PC-3 (cell line): ENCODE measurements at places on chromosomes 16 and 17. TPM values are rescaled to one million over a fixed set of nuclear protein-coding genes. Genes with fewer than 3 reads are reported as not detected.

KDM8 gene
- 5.0 and 7.8 TPM in 2 replicates for total RNA-seq

TAC4 gene
- total RNA-seq = not detected in 2 replicates

NR1D1 gene
- 7.1 and 9.2 TPM in 2 replicates for total RNA-seq

NTN3 gene
- not detected in 2 replicates for total RNA-seq

CD300A gene
- not detected in 2 replicates for total RNA-seq

LGALS9B gene
- not detected in 2 replicates for total RNA-seq

FBXO47 gene
- total RNA-seq = not detected in 2 replicates

GPT2 gene
- total RNA-seq = 19.4 and 22.0 TPM in 2 replicates

MYH2 gene
- total RNA-seq = not detected in 2 replicates

SOX8 gene
- 0.47 and 0.92 TPM in 2 replicates for total RNA-seq

- no peak overlapping the region for H3K4me3 ChIP-seq
- DNase-seq = no peak
- no peaks in the 10 kb centered on the region for H3K27me3 ChIP-seq
- no peak overlapping the region for H3K27ac ChIP-seq
- no peaks in the 10 kb centered on the region for H3K36me3 ChIP-seq
Measured at GRCh38 chr17:3543453-3543852, 14.2 kb downstream of the TRPV3 start.

DNA sequence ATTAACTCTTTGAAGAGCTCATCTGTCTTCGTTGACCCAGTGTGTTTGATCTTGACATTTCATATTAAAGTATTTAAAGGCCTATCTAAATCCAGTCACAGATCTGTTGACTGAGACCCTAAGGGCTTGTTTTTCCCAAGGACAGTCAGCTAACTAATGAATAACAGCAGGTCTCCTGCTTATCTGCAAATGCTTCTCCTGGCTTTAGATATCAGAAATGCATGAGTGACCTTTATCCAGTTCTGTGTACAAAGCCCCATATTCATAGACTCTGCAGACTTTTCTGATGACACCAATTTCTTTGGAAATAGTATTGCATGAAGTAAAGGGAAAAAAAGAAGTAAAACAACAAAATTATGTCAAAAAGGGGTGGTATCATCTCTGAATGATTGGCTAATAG is 70.3 kb downstream of the YPEL2 start:
- no peak overlapping the region for H3K4me3 ChIP-seq
- H3K4me1 ChIP-seq = no peaks in the 10 kb centered on the region
- no peaks in the 10 kb centered on the region for H3K36me3 ChIP-seq
- H3K27me3 ChIP-seq = no peaks in the 10 kb centered on the region

GRCh38 chr16:27549464-27549745 is 308 bp downstream of the GTF3C1 start:
- DNase-seq = no peak
- peaks cover 28% of the 10 kb centered on the region for H3K4me1 ChIP-seq
- peak overlapping the region; percentile 97 for H3K4me3 ChIP-seq
- no peaks in the 10 kb centered on the region; the same call in 1 of the 2 replicates for H3K36me3 ChIP-seq
- H3K27ac ChIP-seq = no peak overlapping the region

- H3K27ac ChIP-seq = no peak overlapping the region
- peak overlapping the region; percentile 69 for H3K4me3 ChIP-seq
Measured at GRCh38 chr16:71565812-71566700, 10.8 kb downstream of the TAT start.

- no peaks in the 10 kb centered on the region for H3K4me1 ChIP-seq
- H3K36me3 ChIP-seq = peaks cover 17% of the 10 kb centered on the region
- no peak overlapping the region for H3K4me3 ChIP-seq
- H3K27ac ChIP-seq = no peak overlapping the region
- H3K27me3 ChIP-seq = no peaks in the 10 kb centered on the region
Measured at GRCh38 chr17:4206962-4207361, 56.8 kb downstream of the ANKFY1 start.

- H3K36me3 ChIP-seq = no peaks in the 10 kb centered on the region
- H3K4me1 ChIP-seq = peaks cover 7% of the 10 kb centered on the region; the same call in 1 of the 2 replicates
- no peak overlapping the region for H3K27ac ChIP-seq
- no peak for DNase-seq
- H3K4me3 ChIP-seq = no peak overlapping the region
Measured at GRCh38 chr17:62912363-62912762, 53.7 kb upstream of the TANC2 start.

- no peak overlapping the region for H3K4me3 ChIP-seq
- no peaks in the 10 kb centered on the region for H3K36me3 ChIP-seq
- H3K27me3 ChIP-seq = no peaks in the 10 kb centered on the region
- peaks cover 32% of the 10 kb centered on the region for H3K4me1 ChIP-seq
Measured at GRCh38 chr17:20955427-20956323, 87.1 kb downstream of the USP22 start.

- H3K27me3 ChIP-seq = peaks cover 36% of the 10 kb centered on the region
- no peak overlapping the region for H3K4me3 ChIP-seq
- H3K4me1 ChIP-seq = no peaks in the 10 kb centered on the region
- no peak overlapping the region for H3K27ac ChIP-seq
- no peak for DNase-seq
- no peaks in the 10 kb centered on the region for H3K36me3 ChIP-seq
Measured at GRCh38 chr16:28014851-28015250, 48.7 kb downstream of the GSG1L start.

DNA sequence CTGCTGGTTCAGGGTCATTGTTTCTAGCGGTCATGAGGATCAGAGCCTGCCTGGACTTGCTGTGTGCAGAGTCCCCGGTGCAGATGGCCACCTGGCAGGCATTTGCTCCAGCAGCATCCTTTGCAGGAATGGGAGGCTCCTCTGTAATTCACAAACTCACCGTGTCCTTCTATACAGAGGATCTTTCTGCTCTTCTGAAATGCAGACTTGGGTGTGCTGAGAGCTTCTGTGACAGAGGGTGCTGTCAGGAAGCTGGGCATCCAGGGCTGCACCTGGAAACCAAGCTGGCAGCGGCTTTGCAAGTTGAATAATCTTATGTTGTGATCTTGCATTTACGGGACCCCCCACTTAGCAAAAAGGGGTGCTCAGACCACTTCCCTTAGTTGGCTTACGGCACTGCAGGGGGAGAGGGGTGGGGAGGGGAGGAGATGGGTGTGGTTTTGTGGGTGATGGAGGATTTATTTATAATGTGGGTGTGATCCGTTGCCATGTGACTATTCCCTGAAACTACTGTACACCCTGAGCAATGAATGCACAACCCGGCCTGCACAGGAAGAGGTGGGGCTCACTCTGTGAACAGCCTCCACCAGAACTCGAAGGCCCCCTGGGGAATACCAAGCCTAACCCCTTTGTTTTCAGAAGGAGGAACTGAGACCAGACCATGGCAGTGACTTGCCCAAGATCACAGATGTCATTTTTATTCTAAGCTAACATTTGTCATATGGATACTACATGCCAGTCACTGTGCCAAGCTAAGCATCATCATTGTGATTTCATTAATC is 178.3 kb downstream of the PRKCB start:
- DNase-seq = no peak
- H3K27ac ChIP-seq = no peak overlapping the region
- H3K4me3 ChIP-seq = no peak overlapping the region

GRCh38 chr16:89828199-89828869 is at the start of gene SPIRE2:
Gene SPIRE2 (plus strand): TSS chr16:89828475. CDS start chr16:89828551, 76 bp downstream.
- DNase-seq = peak; percentile 70
- no peaks in the 10 kb centered on the region for H3K27me3 ChIP-seq
- peaks cover 10% of the 10 kb centered on the region for H3K4me1 ChIP-seq
- H3K27ac ChIP-seq = peak within 1 kb of the TSS; percentile 38
- H3K4me3 ChIP-seq = peak within 1 kb of the TSS; percentile 68
- no peaks in the 10 kb centered on the region for H3K36me3 ChIP-seq

GRCh38 chr16:13377143-13377542 is 475.7 kb downstream of the SHISA9 start:
- no peak overlapping the region for H3K27ac ChIP-seq
- DNase-seq = no peak
- no peak overlapping the region for H3K4me3 ChIP-seq
- no peaks in the 10 kb centered on the region for H3K27me3 ChIP-seq
- no peaks in the 10 kb centered on the region for H3K36me3 ChIP-seq
- H3K4me1 ChIP-seq = no peaks in the 10 kb centered on the region

DNA sequence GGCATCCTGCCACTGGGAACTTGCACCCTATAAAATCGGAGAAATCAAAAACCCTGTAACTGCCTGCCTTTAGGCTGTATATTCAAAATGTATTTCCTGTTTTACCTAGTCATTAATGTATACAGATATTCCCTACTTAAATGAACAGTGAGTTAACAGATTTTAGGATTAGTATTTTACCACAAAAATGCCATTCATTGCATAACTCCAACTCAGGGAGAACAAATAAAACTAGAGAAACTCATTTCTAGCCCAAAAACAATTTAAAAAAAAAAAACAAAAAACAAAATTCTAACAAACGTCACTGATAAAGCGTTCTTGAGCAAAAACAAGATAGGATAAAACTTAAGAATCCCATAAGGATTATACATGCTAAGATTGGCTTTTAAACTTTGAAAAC is 3.7 kb upstream of the DHX33 start:
- H3K4me3 ChIP-seq = no peak overlapping the region
- no peak for DNase-seq
- H3K36me3 ChIP-seq = peaks cover 19% of the 10 kb centered on the region
- no peaks in the 10 kb centered on the region for H3K27me3 ChIP-seq

DNA sequence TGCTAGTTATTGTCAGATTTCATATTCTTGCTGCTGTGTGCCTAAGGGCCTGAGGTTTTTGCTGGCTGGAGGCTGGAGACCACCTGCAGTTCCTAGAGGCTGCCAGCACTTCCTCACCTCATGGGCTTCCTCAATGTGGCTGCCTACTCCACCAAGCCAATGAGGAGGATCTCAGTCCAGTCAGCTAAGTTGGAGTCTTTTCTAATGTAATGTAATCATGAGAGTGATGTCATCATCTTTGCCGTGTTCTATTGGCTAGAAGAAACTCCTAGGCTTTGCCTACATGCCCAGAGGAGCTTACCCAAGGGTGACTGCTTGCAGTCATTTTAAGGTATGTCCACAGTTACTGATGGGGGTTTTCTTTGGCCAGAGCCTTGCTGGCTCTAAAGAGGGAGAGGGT is 53.0 kb downstream of the SOCS3 start:
- H3K4me1 ChIP-seq = peaks cover 9% of the 10 kb centered on the region
- no peaks in the 10 kb centered on the region for H3K36me3 ChIP-seq
- H3K27ac ChIP-seq = no peak overlapping the region
- H3K27me3 ChIP-seq = no peaks in the 10 kb centered on the region
- H3K4me3 ChIP-seq = no peak overlapping the region

GRCh38 chr16:24146518-24146917 is 109.6 kb upstream of the CACNG3 start:
- no peaks in the 10 kb centered on the region for H3K4me1 ChIP-seq
- peaks cover 25% of the 10 kb centered on the region for H3K27me3 ChIP-seq
- no peaks in the 10 kb centered on the region for H3K36me3 ChIP-seq
- H3K27ac ChIP-seq = no peak overlapping the region
- H3K4me3 ChIP-seq = no peak overlapping the region

- H3K36me3 ChIP-seq = no peaks in the 10 kb centered on the region
- H3K4me3 ChIP-seq = no peak overlapping the region
- peaks cover 14% of the 10 kb centered on the region for H3K4me1 ChIP-seq
- no peaks in the 10 kb centered on the region for H3K27me3 ChIP-seq
Measured at GRCh38 chr16:87100306-87101058, 216.7 kb downstream of the C16orf95 start.

DNA sequence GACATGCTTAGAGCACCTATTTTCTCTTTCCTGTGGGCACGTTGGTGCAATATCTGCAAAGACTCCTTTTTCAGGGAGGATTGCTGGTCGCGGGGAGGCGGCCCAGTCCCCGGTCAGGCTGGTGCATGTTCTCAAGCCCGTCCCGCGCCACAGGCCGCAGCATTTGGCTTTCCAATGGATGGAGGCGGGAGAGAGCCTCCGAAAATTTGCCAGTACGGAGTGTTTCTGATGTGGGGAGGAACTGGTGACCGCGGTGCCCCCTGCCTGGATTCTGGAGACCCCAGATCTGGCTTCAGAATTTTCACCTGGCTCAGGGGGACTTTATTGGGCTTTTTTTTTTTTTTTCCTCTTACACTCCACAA is 2.3 kb downstream of the CMIP start:
- peak overlapping the region; percentile 98 for H3K4me3 ChIP-seq
- H3K27me3 ChIP-seq = no peaks in the 10 kb centered on the region
- no peak for DNase-seq

- H3K27me3 ChIP-seq = peaks cover 86% of the 10 kb centered on the region
- no peak overlapping the region for H3K27ac ChIP-seq
- no peak for DNase-seq
- no peaks in the 10 kb centered on the region for H3K36me3 ChIP-seq
Measured at GRCh38 chr17:79616801-79617200, 6.0 kb upstream of the RBFOX3 start.

DNA sequence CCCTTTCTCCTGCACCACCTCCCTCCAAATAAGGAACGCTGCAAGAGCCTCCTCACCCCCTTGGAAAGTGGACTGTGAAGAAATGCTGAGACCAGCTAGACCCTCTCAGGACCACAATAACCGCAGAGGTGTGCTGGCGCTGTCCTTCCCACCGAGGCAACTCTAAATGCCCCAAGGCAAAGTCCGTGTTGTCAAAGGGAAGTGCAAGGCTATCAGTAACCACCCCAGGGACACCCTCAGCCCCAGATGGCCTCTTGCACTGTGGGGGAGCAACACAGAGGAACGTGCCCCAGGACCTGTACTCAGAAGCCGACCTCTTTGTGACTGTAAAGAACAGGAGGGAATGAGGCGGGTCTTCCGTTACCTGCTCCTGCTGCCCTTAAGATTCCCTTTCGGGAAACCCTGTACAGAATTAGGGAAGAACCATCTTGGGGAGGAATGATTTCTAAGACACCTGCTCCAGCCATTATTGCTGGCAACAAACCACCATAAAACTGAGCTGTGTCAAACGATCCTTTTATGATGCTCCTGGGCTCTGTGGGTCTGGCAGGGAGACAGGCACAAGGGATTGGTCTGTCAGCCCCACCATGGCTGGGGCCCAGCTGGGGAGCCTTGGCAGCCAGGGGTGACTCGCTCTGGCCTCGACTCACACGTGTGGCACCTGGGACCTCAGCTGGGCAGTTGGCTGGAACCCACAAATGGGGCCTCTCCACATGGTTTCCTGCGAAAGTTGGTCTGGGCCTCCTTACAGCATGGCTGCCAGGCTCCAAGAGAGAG is 14.6 kb upstream of the MED9 start:
- H3K27me3 ChIP-seq = peaks cover 3% of the 10 kb centered on the region; the same call in 1 of the 2 replicates
- H3K4me1 ChIP-seq = peaks cover 7% of the 10 kb centered on the region
- H3K4me3 ChIP-seq = no peak overlapping the region
- DNase-seq = peak; percentile 16

DNA sequence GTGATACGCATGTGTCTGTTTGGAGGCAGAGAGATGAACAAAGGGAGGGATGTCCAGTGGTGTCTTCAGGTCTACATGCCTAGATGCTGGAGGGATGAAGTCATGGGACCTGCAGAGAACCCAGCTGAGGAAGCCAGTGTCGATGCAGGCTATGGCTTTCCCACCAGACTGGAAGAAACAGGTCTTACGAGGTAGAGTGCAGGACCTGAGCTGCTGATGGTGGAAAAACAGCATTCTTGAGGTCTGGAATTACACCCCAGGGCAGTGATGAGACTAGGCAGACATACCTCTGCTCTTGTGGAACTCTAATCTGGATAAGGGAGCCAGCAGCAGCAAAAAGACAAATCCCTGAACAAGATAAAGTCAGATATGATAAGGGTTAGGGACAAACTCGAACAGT is 37.4 kb downstream of the ARSG start:
- DNase-seq = peak; percentile 73
- peaks cover 8% of the 10 kb centered on the region; the same call in 1 of the 2 replicates for H3K4me1 ChIP-seq
- peak overlapping the region; percentile 58 for H3K27ac ChIP-seq
- no peaks in the 10 kb centered on the region for H3K36me3 ChIP-seq
- no peaks in the 10 kb centered on the region for H3K27me3 ChIP-seq
- no peak overlapping the region for H3K4me3 ChIP-seq
